Aortic smooth muscle cell (primary cell): ENCODE measurements at places on chromosomes 2 and 18. TPM values are rescaled to one million over a fixed set of nuclear protein-coding genes. Genes with fewer than 3 reads are reported as not detected.

The WNT10A gene
- not detected in 2 replicates for total RNA-seq

The GNAL gene
- 0.31 and 0.92 TPM in 2 replicates for total RNA-seq

The ENOSF1 gene
- 41.3 and 49.7 TPM in 2 replicates for total RNA-seq

The MOGAT1 gene
- total RNA-seq: not detected in 2 replicates

The PRPF40A gene
- total RNA-seq: 94.8 and 99.2 TPM in 2 replicates

The SYT4 gene
- total RNA-seq: not detected in 2 replicates

The USP37 gene
- 8.3 and 9.4 TPM in 2 replicates for total RNA-seq

The RAX gene
- not detected in 2 replicates for total RNA-seq

The CHRND gene
- total RNA-seq: not detected in 2 replicates

The CEBPZ gene
- 43.7 and 59.5 TPM in 2 replicates for total RNA-seq

The POTEI gene
- total RNA-seq: not detected in 2 replicates

The KIAA2012 gene
- under 0.01 TPM in 1 of 2 replicates, not detected in the other for total RNA-seq

The CYP26B1 gene
- total RNA-seq: 0.25 and 0.92 TPM in 2 replicates

The KLHL14 gene
- total RNA-seq: not detected in 2 replicates

The AMER3 gene
- total RNA-seq: not detected in 2 replicates

The LHCGR gene
- not detected in 2 replicates for total RNA-seq

The ASB3 gene
- total RNA-seq: 23.1 and 23.8 TPM in 2 replicates

The TCF23 gene
- total RNA-seq: not detected in 2 replicates

The METTL21A gene
- total RNA-seq: 8.5 and 9.2 TPM in 2 replicates

The TMEM198 gene
- total RNA-seq: 1.1 and 1.3 TPM in 2 replicates

The SERPINB3 gene
- not detected in 2 replicates for total RNA-seq

The RIT2 gene
- total RNA-seq: not detected in 2 replicates

The ANKRD36 gene
- 24.3 and 25.5 TPM in 2 replicates for total RNA-seq

The SPATA3 gene
- total RNA-seq: not detected in 2 replicates

The RAB27B gene
- total RNA-seq: 5.0 and 10.6 TPM in 2 replicates

The CHRNA1 gene
- 0.06 and 0.13 TPM in 2 replicates for total RNA-seq

The SAP130 gene
- total RNA-seq: 3.3 and 4.0 TPM in 2 replicates

The ALKAL2 gene
- total RNA-seq: not detected in 2 replicates

The SH2D6 gene
- total RNA-seq: 0.12 and 0.40 TPM in 2 replicates

The GPR45 gene
- not detected in 2 replicates for total RNA-seq

The RETSAT gene
- 52.8 TPM in 2 replicates for total RNA-seq

The CXCR4 gene
- total RNA-seq: 5.6 and 16.1 TPM in 2 replicates

The PDE6D gene
- total RNA-seq: 16.3 and 16.4 TPM in 2 replicates

The ACADL gene
- total RNA-seq: 0.26 and 0.44 TPM in 2 replicates

The NEU4 gene
- total RNA-seq: not detected in 2 replicates

The RANBP2 gene
- 67.4 and 70.1 TPM in 2 replicates for total RNA-seq

The DPY30 gene
- total RNA-seq: 53.8 and 53.9 TPM in 2 replicates

The NR4A2 gene
- 1.1 and 9.4 TPM in 2 replicates for total RNA-seq

The CNTNAP5 gene
- not detected in 2 replicates for total RNA-seq

The KATNAL2 gene
- total RNA-seq: 3.4 and 4.1 TPM in 2 replicates

The DLX2 gene
- total RNA-seq: 0.12 and 0.13 TPM in 2 replicates

The PREB gene
- total RNA-seq: 40.1 and 54.8 TPM in 2 replicates

The PRLH gene
- not detected in 2 replicates for total RNA-seq
